CD8-positive, alpha-beta T cell (primary cell): ENCODE measurements at places on chromosomes 3 and 15.

DNA sequence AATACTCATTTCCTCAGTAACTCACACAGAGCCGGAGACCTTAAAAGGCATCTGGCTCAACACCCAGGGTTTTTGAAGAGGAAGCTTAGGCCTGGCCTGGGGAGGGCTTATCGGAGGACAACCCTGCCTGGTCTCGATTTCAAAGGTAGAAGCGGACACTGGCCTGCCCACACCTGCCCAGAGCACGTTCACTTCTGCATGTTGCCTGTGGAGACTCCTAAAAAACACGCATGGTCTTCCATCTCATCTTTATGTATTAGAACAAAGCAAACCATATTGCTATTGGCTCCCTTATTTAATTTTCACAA lies 55.5 kb upstream of the FURIN start:
- no peak for DNase-seq

- no peak for DNase-seq
These were observed 16.4 kb downstream of the TGFBR2 start for GRCh38 chr3:30622790-30623189.

DNA sequence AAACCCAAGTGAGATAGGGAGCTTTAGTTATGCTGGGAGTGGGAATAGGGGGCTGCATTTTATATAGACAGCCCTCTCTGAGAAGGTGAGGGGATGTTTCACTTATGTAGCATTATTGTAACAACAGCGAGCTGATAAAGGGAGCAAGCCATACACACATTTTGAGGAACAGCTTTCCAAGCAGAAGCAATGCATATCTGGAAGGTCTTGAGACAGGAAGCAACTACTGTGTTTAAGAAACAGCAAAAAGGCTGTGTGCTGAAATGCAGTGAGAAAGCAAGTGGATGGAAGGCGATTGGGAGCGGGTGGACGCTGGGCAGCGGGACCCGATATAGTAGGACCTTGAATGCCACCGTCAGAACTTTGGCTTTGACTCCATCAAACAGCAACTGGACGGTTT lies 155.9 kb upstream of the TBL1XR1 start:
- DNase-seq, result no peak

GRCh38 chr3:107430214-107430995 lies 53.2 kb downstream of the CCDC54 start:
- DNase-seq, result peak; percentile 11

GRCh38 chr3:49666592-49666991 lies 7.6 kb upstream of the APEH start:
- DNase-seq, result no peak

GRCh38 chr3:99365396-99365795 lies 273.0 kb upstream of the COL8A1 start:
- no peak for DNase-seq

DNA sequence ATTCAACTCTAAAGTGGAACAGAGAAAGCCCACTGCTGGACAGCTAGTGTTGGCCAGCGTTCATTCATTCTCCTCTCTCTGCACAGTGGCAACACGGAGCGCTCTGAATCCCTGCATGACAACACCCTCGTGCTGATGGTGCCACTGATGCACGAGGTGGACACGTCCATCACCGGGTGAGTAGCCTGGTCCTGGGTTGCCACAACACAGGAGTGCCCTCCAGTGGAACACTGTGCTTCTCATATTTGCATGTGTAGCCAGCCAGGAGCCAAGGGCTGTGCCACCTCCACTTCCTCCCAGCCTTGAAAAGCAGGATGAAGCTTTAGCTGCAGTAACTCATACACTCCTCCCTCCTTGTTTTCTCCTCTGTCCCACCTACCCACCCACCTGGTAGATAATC lies 120.0 kb upstream of the CTDSPL start:
- DNase-seq, result no peak

DNA sequence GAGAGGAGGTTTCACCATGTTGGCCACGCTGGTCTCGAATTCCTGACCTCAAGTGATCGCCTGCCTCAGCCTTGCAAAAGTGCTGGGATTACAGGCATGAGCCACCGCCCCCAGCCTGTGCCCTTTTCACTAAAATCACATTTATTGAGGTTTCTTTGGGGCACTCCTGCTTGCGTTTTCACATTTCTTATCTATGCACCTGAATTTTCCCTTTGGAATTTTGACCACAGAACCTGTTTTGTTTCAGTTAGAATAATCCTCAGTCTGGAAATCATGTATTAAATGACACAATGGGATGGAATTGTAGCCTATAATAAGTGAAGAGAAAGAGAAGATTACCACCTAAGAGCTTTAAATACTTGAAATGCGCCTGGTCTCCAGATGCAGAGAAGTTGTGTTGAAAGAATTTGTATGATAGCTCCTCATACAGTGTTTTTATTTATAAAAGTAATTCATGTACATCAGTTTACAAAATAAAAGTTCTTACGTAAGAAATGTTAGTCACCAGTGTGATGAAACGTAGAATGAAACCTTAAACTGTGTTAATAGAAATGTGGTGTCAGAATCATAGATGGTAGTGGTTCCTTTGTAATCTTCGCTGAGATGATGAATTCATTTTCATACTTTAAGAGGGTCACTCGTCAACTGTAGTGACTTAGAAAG lies 107.0 kb downstream of the TCF12 start:
- DNase-seq, result no peak
